Foreskin keratinocyte (primary cell): ENCODE measurements at places on chromosomes 12 and 14. TPM values are rescaled to one million over a fixed set of nuclear protein-coding genes. Genes with fewer than 3 reads are reported as not detected.

DNA sequence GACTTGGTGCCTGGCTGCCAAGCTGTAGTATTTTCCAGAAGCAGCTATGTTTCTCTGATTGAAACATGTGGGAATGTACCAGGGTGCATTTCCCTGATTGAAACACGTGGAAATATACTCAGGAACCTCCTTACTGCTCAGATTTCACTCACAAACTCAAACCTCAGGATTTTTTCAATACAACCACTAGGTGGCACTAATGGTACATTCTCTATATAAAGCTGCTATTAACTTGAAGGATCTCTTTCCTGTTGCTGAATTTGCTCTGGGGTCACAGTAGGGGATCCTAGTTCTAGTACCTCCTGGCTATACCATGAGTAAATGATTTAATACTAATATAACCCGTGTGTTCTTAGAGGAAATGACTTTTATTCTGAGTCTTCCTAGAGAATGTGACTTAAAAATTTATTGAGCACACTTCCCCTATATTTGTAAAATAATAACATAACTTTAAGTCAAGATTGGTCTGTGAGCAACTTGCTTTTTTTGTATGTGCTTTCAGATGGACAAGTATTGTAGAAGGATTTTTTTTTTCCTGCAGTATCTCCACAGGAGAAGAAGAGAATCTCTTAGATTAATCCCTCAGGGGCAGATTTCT lies 173.8 kb upstream of the MIS18BP1 start:
- DNase-seq, result peak; percentile 18

- no peak for DNase-seq
Measured at GRCh38 chr14:64069634-64070359, 217.0 kb downstream of the SYNE2 start.

DNA sequence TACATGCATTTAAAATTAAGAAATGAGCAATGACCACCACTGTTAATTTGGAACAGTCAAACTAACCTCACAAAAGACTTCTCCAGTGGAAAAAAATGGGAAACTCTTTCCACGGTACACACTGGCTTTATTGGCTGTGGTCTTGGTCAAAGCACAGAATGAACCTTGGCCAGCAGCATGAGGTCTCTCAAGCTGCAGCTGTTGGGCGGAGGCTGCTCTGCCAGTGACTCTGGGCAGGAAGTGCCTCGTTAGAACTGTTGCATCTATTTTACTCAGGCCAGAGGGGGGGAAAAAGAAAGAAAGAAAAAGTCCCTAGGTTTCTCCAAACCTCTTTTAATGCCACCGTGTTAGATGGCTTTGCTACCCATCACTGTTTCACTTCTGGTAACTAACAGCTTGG lies 279.8 kb upstream of the DIO2 start:
- no peak for DNase-seq

GRCh38 chr14:54623279-54624004 lies 56.5 kb downstream of the SAMD4A start:
- DNase-seq, result no peak

- DNase-seq, result no peak
Measured at GRCh38 chr14:97442363-97442762, 645.2 kb downstream of the VRK1 start.

GRCh38 chr12:7609495-7609894 lies 56.2 kb downstream of the APOBEC1 start:
- peak; percentile 51 for DNase-seq

- no peak for DNase-seq
Measured at GRCh38 chr12:750366-751191, 1.8 kb upstream of the WNK1 start.

GRCh38 chr12:89863493-89863938 lies 154.9 kb upstream of the ATP2B1 start:
- no peak for DNase-seq

GRCh38 chr12:12331896-12332295 lies 18.1 kb downstream of the MANSC1 start:
- no peak for DNase-seq

GRCh38 chr12:109583733-109584132 lies 10.1 kb downstream of the MVK start:
- no peak for DNase-seq

- DNase-seq, result peak; percentile 9
Measured at GRCh38 chr12:15599266-15600037, 189.7 kb downstream of the EPS8 start.

DNA sequence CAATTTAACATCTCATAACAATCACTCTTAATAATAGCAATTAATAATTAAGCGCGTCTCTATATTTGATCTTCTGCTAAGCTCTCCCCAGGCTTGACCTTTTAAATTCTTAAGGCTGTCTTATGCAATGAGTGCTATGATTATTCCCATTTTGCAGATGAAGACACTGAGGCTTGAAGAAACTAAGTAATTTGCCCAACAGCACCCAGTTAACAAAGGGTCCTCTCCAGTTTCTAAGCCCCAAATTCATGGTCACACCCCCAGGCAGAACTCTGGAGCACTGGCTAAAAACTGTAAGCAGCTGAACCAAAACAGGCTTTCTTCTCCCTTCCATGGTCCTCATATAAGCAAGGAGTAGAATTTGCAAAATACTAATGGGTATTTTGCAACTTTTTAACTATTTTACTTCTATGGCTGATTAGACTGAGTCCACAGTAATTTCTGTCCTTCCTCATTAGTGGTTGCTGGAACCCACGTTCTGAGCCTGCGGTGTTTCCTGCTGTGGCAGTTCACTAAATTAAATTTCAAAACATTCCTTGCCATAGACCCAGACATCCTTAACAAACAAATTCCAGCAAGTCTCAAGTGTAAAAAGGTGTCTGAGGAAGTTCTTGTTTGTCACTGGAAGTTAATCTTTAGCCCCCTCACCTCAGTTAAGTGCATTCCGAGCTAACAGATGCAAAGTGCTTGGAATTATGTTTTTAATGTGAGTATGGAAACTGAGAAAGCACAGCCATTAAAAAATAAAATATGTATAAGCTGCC lies 76.5 kb downstream of the TMEM132D start:
- no peak for DNase-seq

- DNase-seq, result peak; percentile 93
Measured at GRCh38 chr12:121802843-121803698, 738 bp upstream of the SETD1B start.

DNA sequence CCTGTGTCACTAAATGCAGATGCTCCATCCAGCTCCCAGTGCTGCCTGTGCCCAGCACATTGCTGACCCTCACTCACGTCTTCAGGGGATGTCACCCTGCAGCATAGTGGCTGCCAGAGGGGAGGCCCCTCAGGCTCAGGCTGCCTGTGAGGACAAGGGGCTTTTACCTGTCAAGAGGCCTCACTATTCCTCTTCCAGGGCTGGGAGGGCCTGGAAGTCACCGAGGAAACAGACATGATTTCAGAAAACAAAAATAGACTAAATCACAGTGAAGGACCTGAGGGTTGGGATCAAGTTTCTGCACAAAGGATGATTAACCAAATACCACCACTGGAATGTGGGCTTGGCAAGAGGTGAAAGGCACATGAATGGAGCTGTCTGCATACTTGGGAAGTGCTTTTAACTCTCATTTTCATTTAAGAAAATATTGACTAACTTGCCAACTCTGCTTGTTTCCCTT lies 1202.3 kb downstream of the BCL11B start:
- peak; percentile 91 for DNase-seq

- DNase-seq, result no peak
Measured at GRCh38 chr12:120951-121350, 54.4 kb downstream of the IQSEC3 start.

DNA sequence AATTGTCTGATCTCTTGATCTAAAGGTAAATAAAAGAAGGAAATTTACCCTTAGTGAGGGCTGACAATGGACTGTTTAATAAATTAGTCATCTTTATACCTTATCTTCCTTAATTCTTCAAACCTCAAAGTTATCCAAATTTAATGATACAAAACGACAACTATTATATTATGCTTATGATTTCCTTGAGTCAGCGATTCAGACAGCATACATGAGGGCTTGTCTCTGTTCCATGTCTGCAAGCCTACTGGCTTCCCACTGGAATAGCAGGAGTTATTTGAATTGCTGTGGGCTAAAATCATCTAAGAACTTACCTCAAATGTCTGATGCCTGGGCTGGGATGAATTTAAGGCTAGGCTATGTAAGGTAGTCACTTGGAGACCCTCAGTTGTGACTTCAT lies 197.2 kb upstream of the MDGA2 start:
- no peak for DNase-seq

GRCh38 chr12:106774005-106774807 lies at the start of gene RIC8B:
TSS of gene RIC8B (plus strand) at chr12:106774682. CDS start at chr12:106774746, 64 bp downstream.
- peak; percentile 99 for DNase-seq

GRCh38 chr12:124543052-124543589 lies 24.3 kb downstream of the NCOR2 start:
- DNase-seq, result no peak

DNA sequence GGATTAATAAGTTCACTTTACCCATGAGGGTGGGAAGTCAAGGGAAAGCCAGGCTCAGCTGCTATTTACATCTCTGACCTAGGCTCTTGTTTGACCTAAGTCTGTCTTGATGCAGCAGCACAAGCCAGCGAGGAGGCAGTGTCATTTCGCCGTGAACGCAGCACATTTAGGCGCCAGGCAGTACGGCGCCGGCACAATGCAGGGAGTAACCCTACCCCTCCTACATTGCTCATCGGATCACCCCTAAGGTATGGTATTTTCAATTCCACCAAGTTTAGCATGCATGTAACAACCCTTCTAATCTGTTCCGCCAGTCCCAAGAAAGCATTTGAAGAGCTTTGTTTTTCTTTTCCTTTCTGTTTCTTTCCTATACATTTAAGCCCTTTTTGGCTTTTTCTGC lies 81.2 kb downstream of the PCNX1 start:
- no peak for DNase-seq

DNA sequence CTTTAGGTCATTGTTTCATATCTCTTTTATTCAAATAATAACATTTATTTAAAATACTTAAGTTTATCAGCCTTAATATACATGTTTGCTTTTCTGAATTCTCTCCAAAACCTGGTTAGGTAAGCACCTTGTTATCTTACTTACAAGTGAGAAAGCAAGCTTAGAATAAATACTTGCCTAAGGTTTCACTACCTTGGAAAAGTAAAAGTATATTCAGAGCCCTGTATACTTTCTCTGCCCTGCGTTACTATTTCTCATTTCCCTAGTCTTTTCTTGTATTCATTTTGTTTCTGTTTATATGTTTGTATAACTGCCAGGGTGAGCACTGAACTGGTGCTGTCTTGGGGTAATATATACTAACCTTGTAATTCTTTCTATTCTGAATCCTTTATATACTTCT lies 21.5 kb downstream of the METAP2 start:
- DNase-seq, result no peak

DNA sequence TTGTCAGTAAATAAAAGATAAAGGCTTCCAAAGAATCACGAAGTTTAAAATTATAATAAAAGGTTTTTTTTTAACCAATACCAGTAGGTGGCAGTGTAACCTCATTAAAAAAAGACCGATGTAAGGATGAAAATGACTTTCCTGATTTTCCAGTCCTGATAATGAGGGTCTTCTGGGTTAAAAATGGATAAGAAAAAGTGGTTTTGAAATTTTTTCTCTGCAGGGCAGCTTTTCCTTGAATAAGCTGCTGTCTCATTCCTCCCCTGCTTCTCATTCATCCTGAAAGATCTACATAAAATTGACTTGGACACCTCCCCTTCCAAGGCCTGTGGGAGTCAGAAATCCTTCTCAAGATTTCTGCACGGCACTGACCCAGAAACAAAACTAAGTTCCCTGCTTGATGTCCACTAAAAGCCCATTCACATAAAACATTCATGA lies 58.9 kb upstream of the FBXO33 start:
- peak; percentile 20 for DNase-seq

- no peak for DNase-seq
Measured at GRCh38 chr12:106631150-106631549, 48.3 kb downstream of the RFX4 start.

DNA sequence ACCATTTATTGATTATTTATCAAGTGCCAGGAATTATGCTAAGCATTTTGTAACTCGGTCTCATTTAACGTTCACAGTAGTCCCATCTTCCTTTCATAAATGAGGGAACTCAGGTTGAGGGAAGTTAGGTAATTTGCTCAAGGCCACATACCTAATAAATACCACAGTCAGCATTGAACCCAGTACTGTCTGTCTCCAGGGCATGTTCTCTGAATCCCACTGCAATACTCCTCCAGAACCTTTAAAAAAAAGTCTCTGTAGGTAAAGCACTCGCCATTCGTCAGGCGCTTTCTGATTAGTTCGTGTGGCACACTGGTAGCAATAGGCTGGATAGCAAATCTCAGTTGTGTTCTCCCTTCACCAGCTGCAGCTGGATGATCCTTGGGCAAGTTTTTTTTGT lies 14.3 kb downstream of the SLC17A8 start:
- DNase-seq, result no peak

DNA sequence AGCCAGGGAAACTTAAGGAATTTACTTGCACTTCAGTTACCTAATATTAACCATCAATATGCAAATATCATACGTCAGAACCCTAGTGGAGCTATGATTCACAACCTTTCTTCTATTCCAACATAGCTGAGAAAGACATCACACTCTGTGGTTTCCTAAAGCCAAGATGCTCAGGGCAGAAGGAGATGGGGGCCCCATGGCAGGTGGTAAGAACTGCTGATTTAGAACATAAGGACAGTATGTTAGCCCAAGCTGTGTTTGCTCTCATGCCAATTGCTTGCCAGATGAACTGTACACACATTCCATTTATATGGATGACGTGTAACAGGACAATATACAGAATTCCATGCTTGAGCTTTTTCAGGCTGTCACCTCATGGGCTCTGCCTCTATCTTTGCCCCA lies 34.6 kb downstream of the HECTD4 start:
- peak; percentile 52 for DNase-seq

GRCh38 chr14:54564071-54564867 lies 2.7 kb upstream of the SAMD4A start:
- DNase-seq, result no peak

- no peak for DNase-seq
Measured at GRCh38 chr12:89884952-89885351, 176.3 kb upstream of the ATP2B1 start.

The PTGER2 gene
- total RNA-seq, result 0.11 TPM in 1 of 2 replicates, not detected in the other

The GABARAPL1 gene
- 9.0 and 12.1 TPM in 2 replicates for total RNA-seq

The EPYC gene
- not detected in 2 replicates for total RNA-seq

The IAPP gene
- not detected in 2 replicates for total RNA-seq

The C1S gene
- total RNA-seq, result 1.3 and 1.9 TPM in 2 replicates

The COCH gene
- 0.04 TPM in 1 of 2 replicates, not detected in the other for total RNA-seq

The KRT82 gene
- total RNA-seq, result not detected in 2 replicates

The METAP2 gene
- total RNA-seq, result 69.9 and 90.3 TPM in 2 replicates

The ZFHX2 gene
- 0.32 and 0.44 TPM in 2 replicates for total RNA-seq
